NCI-H1105 (cell line): ENCODE measurements at places on chromosomes 4 and X.
A peak's percentile ranks its signal among the peaks of the same experiment; 100 is the strongest.

DNA sequence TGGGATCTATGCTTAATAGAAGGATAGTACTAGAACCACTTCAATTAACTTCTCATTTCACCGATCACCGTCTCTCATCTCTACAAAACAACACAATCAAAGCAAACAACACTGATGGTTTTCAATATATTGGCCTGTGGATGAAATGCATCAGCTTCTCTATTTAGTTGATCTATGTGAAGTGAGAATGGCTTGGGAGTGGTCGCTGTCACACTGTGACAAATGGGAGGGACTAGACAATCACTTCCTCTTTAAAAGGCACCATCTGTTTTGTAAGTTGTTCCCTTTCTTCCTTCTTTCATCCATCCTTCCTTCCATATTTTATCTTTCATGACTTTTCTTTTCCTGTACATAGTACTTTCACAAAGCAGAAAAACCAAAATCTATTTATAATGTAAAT lies 23.9 kb upstream of the NWD2 start:
- DNase-seq: no peak

- DNase-seq: no peak
Observed at GRCh38 chr4:28772788-28773187, 1912.1 kb downstream of the STIM2 start.

DNA sequence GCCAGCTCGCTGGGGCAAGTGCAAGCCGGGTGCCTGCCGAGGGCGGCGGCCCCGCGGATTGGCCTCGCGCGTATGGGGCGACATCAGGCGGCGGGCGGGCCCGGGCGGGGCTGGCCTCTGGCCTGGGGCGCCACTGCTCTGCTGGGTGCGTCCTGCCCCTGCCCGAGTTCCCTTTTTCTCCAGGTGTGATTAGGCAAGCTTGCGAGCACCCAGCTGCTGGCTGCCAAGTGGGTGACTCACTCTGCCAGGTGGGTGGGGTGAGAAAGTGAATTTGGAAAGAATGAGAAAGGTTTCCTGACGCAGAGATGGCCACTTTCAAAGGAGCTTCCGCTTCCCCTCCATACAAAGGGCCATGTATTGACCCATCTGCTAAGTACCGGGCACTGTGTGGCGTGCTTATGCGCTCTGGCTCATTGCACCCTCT lies 32.5 kb downstream of the FGFBP1 start:
- DNase-seq: no peak

GRCh38 chr4:53920883-53921282 lies 143.5 kb downstream of the CHIC2 start:
- no peak for DNase-seq

- no peak for DNase-seq
Observed at GRCh38 chr4:42445038-42445437, 47.8 kb downstream of the SHISA3 start.

GRCh38 chr4:99647071-99647470 lies 10.6 kb downstream of the C4orf54 start:
- DNase-seq: no peak

DNA sequence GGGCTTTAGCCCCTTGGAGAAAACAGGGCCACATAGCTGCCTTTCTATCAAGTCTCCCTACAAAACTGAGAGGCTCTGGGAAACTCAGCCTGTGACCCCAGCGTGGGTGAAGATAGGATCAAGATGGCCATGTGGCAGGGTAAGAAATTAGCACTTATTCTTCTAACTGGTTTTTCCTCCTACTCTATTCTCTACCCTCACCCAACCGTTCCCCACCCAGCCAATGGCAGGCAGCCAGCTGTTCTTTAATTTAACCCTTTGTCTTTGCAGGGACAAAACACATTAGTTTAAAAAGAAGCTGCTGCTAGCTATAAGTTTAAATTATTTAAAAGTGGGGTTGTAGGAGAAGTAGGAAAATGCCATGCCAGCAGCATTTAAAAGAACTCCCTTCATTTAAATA lies 2.8 kb downstream of the CLCN5 start:
- no peak for DNase-seq

GRCh38 chrX:69014200-69014599 lies 151.1 kb downstream of the PJA1 start:
- no peak for DNase-seq

GRCh38 chr4:147103403-147103946 lies 157.8 kb upstream of the TTC29 start:
- DNase-seq: no peak

DNA sequence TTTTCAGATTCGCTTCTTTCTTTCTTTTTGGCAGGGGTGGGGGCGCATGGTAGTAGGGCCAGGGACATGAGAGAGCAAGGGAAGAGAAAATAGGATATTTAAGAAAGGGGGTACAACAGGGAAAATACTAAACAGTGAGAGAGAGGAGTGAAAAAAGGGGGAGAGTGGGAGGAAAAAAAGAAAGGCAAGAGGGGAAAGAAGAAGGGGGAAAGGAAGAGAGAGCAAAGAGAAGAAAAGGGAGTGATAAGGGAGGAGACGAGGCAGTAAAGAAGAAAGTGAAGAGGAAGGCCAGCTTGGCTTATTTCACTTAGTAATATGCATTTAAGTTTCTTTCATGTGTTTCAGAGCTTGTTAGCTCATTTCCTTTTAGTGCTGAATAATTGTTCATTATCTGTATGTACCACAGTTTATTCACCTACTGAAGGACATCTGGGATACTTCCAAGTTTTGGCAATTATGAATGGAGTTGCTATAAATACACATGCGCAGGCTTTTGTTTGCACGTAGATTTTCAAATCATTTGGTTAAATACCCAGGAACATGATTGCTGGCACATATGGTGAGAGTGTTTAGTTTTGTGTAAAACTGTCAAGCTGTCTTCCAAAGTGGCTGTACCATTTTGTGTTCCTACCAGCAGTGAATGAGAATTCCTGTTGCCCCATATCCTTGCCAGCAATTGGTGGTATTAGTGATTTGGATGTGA lies 37.3 kb downstream of the CASP6 start:
- DNase-seq: peak; percentile 67

DNA sequence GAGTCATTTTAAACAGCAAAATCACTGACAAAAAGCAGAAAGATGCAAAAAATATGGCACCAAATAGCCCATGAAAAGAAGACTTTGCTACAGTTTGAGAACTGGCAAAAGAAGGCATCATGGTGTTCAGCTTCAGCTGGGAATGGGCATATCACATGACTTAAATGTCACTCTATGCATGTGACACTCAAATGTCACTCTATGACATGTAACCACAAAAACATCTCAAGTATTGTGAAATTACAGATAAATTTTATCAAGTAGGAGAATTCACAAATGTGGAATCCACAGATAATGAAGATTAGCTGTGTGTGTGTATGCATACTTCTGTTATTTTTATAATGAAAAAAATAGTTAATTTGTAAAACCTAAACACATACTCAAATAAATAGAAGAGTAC lies 81.9 kb downstream of the ATP10D start:
- no peak for DNase-seq

- DNase-seq: no peak
Observed at GRCh38 chrX:38089173-38089982, 83.0 kb downstream of the SYTL5 start.

- no peak for DNase-seq
Observed at GRCh38 chr4:70442474-70442873, 29.5 kb upstream of the MUC7 start.

- DNase-seq: no peak
Observed at GRCh38 chrX:7927259-7928167, at the start of gene PNPLA4. TSS of gene PNPLA4 (minus strand) at chrX:7927413. CDS start at chrX:7926119, 1,294 bp downstream.

DNA sequence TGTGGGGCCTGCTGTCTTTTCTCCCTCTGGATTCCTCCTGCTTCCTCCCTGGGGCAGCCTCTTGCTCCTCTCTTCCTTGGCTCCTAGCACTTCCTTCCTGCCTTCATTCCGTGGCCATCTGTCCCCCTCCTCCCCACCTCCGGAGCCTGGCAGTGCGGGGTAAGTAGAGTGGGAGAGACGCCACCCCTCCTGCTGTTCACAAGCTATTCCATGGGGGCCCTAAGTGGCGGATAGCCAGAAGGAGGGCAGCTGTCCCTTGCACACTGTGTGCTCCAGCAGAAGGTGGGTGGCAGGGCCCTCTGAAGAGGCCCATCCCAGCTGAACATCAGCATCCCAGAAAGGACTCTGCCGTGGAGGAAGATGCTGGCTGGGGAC lies 27.4 kb downstream of the CCNQ start:
- no peak for DNase-seq

DNA sequence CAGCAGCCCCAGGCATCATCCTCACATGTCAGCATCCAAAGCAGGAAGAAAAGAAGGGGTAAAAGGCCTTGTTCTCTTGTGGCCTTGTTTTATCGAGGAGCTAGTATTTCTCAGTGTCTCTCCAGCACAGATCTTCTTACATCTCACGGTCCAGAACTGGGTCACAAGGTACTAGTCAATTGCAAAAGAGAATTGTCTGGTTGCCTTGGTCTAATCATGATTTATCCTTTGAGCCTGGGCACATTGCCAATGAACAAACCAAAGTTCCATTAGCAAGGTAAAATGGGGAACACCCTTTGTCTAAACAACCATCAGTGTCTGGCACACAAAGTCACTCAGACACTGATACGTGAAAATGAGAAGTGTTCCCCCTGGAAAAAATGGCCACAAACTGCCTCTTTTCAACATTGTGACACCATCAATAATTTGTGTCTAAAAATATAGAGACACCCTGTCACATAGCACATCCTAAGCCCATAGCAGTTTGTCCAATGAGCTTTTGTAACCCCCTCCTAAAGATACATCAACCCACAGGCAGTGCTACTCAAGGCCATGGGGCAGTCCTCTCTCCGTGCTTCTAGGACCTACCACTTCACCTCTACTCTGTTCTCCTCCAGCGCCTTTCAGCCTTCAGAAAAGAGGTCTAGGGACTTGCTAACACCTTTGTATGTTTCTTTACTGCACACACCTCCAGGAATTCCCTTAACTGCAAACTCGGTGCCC lies 534.4 kb downstream of the MID1IP1 start:
- peak; percentile 69 for DNase-seq

DNA sequence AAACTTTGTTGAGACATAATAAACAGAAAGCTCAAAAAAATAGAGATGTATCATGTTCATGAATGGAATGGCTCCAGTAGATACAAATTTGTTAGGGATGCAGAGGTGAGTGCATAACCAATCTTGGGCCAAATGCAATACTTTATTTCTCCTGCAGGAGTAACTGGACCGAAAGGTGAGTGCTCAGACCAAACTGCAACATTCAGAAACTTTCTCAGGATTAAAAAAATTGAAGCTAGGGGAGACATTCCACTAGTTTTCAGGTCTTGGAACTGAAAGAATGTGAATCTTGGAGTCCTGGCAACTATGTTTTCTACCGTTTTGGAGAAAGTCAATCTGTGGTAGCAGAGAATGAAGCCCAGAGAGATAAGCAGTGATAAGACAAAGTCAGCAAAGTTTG lies 21.2 kb upstream of the LCORL start:
- no peak for DNase-seq

DNA sequence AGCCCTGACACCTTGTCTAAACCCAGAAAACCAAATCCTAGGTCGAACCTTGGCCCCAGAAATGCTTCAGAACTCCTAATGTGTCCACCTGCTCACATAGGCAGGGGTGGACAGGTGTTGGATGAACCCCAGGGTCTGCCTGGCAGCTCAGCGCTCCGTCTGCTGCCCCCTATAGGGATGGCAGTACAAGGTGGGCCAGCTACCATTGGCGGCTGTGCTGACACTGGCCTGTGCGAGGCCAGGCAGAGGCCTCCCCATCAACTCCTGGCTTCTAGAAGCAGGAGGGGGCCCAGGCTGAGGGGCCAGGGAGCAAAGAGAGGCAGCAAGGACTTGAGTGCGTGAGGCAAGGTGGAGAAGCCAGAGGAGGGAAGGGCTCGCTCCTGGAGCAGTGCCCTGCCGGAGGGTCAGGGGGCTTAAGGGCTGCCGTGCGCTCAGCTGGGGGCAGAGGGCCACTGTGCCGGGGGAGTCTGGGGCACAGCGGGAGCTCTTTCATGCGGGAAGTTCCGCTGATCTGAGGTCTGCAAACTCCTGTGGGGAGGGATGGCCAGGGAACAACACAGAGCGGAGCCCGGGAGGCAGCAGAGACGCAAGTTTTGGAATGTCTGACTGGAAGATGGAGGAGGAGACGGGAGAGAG lies 20.6 kb downstream of the CCNQ start:
- no peak for DNase-seq

- DNase-seq: no peak
Observed at GRCh38 chr4:154604696-154605200, 7.7 kb downstream of the FGG start.

DNA sequence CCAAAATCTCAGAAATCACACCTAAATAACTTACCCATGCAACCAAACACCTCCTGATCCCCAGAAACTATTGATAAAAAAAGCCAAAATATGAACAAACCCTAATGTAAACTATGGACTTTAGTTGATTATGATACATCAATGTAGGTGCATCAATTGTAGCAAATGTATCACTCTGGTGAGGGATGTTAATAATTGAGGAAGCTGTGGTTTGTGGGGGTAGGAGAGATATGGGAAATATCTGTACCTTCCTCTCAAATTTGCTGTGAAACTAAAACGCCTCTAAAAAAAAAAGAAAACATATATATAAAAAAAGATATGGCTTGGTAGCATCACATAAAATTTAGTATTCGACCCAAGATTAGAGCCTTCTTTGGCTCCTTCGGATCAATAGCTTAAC lies 144.3 kb upstream of the CPEB2 start:
- DNase-seq: no peak

- DNase-seq: no peak
Observed at GRCh38 chr4:77204621-77205020, 47.6 kb downstream of the CCNG2 start.

DNA sequence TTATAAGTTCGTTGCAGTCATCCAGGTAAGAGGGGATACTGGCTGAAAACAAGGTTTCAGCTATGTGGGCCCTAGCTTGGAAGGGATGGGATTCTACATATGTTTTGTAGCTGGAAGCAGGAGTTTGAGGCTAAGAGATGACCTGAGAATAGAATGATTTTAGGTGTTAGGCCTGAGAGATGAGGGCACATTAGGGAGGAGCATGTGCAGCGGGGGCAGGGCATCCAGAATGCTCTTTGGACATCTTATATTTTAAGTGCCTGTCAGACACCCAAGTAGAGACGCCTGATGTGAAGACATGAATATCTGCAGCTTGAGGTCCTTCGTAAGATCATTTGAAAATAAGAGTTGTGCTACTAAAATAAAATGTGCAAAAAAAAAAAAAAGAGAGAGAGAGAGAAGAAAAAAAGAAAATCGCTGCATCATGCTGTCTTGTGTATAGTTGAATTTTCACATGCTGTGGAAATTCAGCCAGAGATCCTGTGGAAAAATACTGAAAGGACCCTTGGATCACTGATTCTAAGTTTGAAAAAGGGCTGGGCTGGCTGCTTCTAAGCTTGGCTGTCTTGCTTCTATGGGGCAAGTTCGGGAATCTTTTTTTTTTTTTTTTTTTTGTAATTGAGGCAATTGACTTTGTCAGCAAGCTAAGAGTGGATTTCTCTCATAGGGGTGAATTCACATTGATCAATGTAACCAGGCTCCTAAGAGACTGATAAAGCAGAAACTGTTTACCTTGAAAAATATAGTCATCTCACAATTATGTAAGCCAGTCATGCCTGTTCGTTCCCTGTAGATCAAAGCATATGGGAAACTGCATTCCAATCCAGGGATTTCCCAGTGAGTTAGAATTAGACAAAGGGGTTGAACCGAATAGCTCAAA lies 341.0 kb upstream of the GATB start:
- DNase-seq: no peak
